ENCODE measurements at places on chromosomes 11 and 22. TPM values are rescaled to one million over a fixed set of nuclear protein-coding genes. Genes with fewer than 3 reads are reported as not detected.

The EXT2 gene
- 96.7 TPM for polyA plus RNA-seq

The PKP3 gene
- polyA plus RNA-seq = 2.4 TPM

The NLRP14 gene
- not detected for polyA plus RNA-seq

The LINC01488 gene
- polyA plus RNA-seq = not detected

The IL17REL gene
- polyA plus RNA-seq = not detected

The ALDH3B1 gene
- 15.9 TPM for polyA plus RNA-seq

The NPAS4 gene
- polyA plus RNA-seq = 0.03 TPM
